ENCODE measurements at places on chromosomes 1 and 21.

- DNase-seq, result no peak
Observed at GRCh38 chr1:14704846-14705245, 106.4 kb downstream of the KAZN start.

GRCh38 chr1:26827106-26827604, 667 bp downstream of the ZDHHC18 start:
- DNase-seq, result no peak

DNA sequence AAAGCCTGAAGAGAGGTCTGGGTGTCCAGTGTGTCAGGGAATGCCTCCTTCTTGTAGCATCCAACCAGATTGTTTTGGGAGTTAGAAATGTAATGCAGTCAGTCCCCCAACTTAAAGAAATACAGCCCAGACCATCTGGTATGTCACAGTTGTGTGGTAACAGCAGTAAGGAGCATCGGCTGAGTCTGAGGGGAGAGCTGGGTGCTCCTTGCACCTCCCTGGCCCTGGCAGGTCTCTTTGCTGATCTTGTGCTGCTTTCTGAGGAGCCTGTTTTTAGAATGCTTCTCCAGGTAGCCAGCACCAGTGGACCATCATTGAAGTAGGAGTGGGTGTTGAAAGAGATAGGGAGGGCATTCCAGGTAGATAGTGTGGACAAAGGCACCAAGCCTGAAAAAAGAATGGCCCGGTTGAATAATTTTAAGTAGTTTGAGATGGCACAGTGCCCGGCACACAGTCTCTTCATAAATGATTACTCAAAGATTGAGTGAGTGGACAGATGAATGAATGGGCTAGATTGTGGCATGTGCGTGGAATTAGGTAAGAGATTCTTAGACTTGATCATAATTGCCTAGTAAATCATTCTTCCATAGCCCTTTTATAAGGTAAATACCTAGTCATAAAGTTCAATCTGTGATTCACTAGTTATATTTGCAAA, 46.5 kb downstream of the LAMC1 start:
- no peak for DNase-seq

- no peak for DNase-seq
Observed at GRCh38 chr21:41578083-41578482, 70.1 kb upstream of the TMPRSS2 start.

- no peak for DNase-seq
Observed at GRCh38 chr1:111204201-111204982, 3.9 kb upstream of the DENND2D start.

DNA sequence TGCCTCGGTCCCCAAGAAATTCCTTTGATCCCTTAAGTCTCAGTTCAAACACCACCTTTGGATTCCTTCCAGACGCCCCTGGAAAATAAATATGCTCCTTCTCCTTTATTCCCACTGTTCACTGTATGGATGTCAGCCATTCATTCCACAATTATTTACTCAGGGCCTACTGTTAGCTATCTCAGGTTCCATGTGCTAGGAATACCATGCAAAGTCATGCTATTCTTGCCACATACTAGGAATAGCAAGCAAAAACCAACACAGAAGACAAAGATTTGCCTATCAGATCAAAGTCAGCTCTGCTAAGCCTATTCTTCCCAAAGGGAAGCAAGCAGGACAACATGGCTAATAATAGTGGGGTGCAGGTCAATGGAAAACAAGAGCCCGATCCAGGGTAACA, 29.8 kb downstream of the TTC13 start:
- no peak for DNase-seq
